ENCODE measurements at places on chromosomes 12 and 14.
A peak's percentile ranks its signal among the peaks of the same experiment; 100 is the strongest.

DNA sequence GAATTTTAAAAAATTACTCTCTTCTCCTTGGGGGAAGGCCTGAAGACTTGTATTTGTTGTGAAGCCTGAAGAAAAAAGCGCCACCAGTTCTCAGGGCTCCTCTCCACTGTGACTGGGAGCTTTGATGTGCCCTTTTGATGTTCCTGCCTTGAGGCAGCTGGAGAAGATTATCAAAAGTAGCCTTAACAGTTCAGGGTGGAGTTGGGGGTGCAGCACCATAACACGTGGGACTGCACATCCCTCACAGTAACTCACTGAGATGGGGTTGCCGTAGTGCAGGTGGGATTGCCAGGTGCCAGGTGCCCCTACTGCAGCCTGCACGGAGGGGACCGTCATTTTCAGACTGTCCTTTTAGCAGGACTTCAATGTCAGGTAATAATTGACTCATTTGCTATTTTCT is 474.1 kb downstream of the ETNK1 start:
- no peak for DNase-seq

GRCh38 chr14:29788093-29788492 is 139.6 kb downstream of the PRKD1 start:
- DNase-seq, result no peak

- no peak for DNase-seq
These were observed 38.1 kb downstream of the ETV6 start for GRCh38 chr12:11687528-11687927.

- peak; percentile 52 for DNase-seq
These were observed 142.3 kb upstream of the TMPO start for GRCh38 chr12:98373025-98373554.

GRCh38 chr14:59241121-59241520 is 52.7 kb downstream of the DAAM1 start:
- DNase-seq, result no peak
